ENCODE measurements at places on chromosomes 2 and 18.

- no peak for DNase-seq
Measured at GRCh38 chr18:44807766-44808165, 127.1 kb downstream of the SETBP1 start.

DNA sequence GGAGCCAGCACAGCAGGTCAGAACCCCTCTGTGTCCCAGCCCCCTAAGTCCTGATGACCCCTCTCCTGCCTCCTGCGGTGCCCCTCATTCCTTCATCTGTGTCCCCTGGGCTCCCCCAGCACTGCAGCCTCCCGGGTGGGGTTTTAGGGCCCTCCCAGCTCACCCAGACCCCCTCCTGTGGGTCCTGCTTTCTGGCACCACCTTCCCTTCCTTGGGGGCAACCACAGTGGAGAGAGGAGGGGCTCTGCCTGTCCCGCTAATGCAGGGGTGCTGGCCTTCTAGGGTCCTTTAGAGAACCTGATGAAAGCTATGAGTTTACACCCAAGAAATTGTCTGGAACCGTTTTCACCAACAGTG is 42.7 kb upstream of the ALPP start:
- no peak for DNase-seq

DNA sequence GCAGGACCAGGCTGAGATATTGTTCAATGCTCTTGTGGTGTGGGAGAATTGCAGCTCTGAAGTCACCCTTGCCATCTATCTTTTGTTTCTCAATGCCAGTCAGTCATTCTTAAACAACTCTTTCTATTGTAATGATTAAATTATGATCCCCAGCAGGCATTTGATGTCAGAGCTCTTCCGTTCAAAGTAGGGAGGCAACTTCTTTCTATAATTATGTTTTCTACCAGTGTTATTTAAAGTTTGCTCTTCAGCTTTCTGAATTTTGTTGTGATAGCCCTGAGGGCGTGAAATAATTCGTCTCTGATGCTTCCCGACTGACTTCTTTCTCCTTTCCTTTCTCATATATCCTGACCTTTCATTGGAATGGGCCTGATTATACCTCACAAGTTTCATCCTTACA is 161.4 kb upstream of the KLHL14 start:
- no peak for DNase-seq

GRCh38 chr2:25684577-25685473 is 11.4 kb upstream of the DTNB start:
- no peak for DNase-seq

DNA sequence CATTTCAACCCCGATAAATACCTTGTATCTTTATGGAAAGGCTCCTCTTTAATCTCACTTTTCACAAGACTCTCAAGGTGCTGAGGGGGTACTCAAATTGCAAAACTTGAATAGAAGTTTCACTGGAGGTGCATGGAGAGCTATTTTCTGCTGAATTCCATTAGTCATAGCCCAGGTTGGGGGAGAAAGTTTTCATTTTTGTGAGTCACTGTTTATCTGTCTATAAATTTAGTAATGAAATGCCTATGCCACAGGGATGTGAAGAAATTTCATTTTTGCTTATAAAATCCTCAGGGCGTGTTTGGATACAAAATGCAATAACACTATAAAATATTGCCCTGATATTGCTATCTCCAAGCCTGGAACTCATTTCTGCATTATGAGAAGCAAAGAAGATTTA is 346.3 kb downstream of the LRATD1 start:
- no peak for DNase-seq

- no peak for DNase-seq
Measured at GRCh38 chr18:53795061-53795460, 429.4 kb downstream of the MBD2 start.

- no peak for DNase-seq
Measured at GRCh38 chr2:72109904-72110303, 37.8 kb downstream of the CYP26B1 start.

GRCh38 chr2:29050591-29050990 is 23.7 kb downstream of the PCARE start:
- no peak for DNase-seq

DNA sequence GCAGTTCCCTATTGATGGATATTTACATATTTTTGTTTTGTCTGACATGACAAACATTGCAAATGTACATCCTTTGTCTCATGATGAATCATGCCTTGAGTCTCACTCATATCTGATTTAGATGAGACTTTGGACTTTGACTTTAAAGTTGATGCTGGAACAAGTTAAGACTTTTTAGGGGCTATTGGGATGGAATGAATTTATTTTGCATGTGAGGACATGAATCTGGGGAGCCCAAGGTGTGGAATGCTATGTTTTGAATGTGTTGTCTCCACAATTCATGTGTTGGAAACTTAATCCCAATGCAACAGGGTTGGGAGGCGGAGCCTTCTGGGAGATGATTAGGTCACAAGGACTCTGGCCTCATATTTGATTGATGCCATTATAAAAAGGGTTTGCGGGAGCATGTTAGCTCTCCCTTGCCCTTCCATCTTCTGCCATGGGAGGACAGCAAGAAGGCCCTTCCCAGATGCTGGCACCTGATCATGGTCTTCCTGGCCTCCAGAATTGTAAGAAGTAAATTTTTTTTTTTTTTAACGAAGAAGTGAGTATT is 29.1 kb upstream of the INO80D start:
- DNase-seq: no peak

GRCh38 chr18:23539296-23539695 is 36.0 kb downstream of the RMC1 start:
- DNase-seq: no peak

DNA sequence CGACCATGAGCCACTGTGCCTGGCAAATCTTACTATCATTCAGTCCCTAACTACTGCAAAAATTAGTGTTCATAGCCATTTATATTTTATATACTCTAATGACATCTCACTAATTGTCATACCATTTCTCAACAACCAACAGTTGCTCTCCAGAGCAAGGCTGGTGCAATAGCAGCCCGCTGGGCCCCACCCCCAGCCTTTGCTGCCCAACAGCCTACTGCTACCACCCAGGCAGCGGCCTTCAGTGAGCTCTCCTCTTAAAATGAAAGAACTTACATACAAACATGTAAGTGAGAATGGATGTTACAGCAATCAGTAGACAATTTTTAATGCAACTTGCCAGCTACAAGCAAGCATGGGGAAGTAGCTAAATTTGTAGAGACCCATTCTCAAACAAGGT is 90.5 kb downstream of the HNRNPLL start:
- DNase-seq: no peak

GRCh38 chr2:105468582-105469042 is 69.8 kb upstream of the FHL2 start:
- DNase-seq: no peak

- no peak for DNase-seq
Measured at GRCh38 chr18:15005313-15006130, 257.6 kb downstream of the ANKRD30B start.

DNA sequence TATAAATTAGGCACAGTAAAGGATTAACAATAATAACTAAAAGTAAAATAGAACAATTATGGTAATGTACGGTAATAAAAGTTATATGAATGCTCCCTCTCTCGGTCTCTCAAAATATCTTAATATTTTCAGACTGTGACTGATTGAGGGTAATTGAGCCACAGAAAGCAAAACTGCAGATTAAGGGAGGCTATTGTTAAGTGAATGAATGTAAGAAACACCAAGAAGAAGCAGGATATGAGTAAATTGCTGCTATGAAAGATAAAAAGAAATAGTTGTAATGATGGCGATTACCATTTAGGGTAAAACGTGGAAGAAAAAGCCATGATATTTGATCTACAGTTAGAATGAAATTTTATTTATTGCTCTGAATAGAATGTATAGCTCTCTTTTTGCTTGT is 24.1 kb downstream of the GULP1 start:
- DNase-seq: no peak

GRCh38 chr2:50957896-50958295 is 74.0 kb downstream of the NRXN1 start:
- DNase-seq: no peak

GRCh38 chr2:212145121-212145520 is 393.5 kb downstream of the ERBB4 start:
- DNase-seq: no peak

DNA sequence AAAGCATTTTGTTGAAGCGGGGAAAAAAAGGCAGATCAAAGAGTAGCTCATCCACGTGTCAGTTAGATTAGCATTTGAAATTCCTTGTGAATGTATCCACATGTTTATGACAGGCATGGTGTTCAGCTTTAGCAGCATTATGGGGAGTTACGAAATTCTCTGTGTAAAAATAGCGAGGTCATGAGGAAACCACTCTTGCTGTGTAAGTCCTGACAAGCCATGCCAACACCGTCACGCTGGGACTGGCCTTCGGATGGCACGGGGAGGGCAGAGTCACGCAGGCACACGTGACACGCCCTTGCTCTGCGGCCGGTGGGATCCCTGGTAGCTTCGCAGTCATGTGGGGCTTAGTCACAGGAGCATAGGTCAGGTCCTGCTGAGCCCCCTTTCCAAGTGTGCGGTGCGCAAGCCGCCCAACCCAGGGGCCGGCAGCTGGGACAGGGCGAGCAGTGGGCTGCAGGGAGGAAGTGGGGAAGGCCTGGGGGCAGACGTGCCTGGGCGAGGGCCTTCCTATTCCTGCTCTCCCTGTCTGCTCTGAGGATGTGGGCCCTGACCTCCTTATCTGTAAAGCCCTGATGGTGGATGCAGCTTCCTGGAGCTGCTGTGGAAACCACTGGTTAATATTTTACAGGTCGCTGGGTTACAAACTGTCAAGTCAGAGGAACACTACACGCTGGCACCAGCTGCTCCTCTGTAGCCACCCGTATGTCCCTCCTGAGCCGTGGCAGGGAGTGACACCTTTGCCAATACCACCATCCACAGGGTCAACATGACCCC is 18.0 kb downstream of the MBP start:
- DNase-seq: no peak

GRCh38 chr18:48460929-48461583 is 51.9 kb upstream of the ZBTB7C start:
- DNase-seq: no peak

GRCh38 chr2:85042330-85042729 is 71.4 kb downstream of the KCMF1 start:
- no peak for DNase-seq

- DNase-seq: no peak
Measured at GRCh38 chr18:79481046-79481790, 85.5 kb downstream of the NFATC1 start.

DNA sequence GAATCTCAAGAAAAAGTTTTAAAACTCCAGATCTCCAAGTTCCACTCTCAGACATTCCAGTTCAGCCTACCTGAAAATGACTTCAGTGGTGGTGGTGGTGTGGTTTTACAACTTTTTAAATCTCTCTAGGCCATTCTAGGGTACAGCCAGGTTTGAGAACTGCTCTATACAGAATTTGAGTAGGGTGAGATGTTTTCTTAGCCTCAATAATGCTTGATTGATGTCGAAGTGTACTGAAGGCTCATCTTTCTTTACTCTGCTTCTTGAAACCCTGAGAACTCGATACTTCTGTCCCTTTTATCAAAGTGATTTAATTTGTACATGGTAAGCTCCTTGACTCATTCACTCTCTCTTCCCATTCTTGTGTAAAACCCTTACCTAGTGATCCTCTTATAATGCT is 143.8 kb downstream of the FAM124B start:
- no peak for DNase-seq

- DNase-seq: no peak
Measured at GRCh38 chr2:69238449-69239031, 148.5 kb downstream of the GFPT1 start.

DNA sequence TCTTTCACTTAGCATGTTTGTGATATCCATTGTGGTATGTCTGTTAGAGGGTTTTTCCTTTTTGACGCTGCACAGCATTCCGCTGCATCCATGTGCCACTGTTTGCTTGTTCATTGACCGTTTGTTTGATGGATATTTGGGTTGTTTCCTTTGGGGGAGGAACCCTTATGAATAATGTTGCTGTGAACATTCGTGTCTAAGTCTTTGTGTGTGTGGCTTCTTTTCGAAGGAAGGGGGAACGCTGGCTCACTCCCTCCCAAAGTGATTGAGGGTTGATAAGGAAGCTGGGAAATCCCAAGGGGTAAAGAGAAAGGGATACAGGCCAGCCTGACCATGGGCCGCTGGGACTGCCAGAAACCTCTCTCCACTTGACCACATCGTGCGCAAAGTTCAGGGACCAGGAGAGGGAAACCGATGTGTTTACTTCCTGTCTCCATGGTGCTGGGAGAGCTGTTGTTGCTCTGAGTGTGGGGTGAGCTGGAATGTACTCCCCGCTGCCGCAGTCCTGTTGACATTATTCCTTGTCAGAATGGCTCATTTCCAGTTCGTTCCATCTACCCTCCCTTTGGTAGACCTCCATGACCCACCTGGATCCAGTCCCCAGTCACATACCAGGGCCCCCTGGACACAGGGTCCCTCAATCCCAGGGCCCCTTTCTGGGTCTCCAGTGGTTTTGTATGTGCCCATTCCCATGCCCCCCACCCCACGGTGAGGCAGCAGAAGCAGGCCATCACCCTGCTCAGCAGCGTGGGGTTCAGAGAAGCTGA is 39.6 kb downstream of the HS1BP3 start:
- no peak for DNase-seq

DNA sequence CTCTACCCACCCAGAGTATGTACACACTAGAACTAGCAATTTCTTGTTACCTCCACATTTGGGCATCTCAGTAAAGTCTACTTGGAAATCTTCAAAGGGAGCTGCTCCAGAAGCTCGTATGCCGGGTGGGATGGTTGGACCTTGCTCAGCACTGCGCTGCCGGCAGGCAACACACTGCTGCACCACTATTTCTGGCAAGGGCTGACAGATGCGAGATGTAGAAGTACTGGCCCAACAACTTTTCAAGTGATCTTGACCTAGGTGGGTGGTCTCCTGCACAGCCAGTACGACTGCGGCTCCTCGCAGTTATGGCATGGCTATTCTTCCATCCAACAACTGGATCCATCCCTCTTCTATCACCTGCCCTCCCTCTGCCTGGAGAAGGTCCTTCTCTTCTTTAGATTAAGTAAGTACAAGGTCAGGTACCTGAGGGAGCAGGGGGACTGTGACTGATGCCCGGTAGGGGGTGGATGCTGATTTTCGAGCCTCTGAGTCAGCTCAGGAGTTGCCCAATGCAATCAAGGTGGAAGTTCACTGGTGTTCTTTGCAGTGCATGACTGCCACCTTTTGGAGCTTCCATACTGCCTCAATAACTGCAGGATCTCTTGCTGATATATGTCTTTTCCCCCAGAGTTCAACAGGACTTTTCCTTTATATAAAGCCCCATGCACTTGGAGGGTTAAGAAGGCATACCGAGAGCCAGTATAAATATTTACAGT is 100.4 kb upstream of the SLC1A4 start:
- DNase-seq: no peak

DNA sequence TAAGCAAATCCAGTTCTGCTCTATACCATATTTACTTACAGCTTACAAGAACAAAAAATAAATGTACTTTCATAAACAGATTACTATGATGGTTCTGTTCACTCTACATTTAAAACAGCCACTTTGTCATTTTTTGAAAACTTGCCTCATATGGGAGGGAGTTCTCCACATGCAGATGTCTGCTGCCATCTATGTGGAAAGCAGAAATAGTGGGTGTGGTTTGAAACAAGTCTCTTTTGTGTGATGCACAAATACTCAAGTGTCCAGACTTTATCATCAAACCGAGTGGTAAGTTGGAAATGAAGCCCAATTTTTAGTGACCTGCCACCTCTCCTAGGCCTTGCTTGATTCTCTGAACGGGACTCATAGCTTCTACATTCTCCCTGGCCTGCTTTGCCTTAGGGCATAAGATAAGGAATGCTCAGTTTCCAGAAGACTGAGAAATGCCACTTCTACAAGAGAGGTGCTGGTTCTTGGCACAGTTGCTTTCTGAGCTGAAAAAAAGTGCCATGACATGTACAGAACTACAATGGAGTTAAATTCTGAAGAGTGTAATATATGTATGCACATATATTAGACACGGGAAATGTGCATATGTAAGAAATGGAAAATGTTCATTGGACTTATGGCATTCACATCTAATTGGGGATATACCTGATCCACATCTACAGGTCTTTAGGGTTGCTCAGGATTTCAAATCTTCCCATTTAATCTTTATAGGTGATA is 221.0 kb downstream of the SLC8A1 start:
- DNase-seq: no peak
